ENCODE measurements at places on chromosomes 6 and 20.

DNA sequence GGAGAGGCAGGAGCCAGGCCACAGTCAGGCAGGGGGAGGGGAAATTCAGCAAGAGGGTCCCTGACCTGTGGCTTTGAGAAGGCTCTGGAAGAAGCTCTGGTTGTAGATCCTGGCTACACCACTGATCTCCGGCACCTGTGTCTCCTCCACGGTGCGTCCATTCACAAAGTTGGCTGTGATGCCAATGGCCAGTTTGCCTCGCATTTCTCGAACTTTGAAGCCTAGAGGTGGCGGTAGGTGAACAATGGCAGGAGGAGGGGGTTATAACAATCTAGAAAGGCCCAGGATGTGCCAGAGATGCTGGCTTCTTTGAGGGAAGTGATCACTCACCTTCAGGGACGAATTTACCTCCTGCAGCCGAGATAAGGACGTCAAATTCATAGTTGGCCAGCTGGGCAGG lies 3.4 kb downstream of the MICAL1 start:
- DNase-seq = no peak

DNA sequence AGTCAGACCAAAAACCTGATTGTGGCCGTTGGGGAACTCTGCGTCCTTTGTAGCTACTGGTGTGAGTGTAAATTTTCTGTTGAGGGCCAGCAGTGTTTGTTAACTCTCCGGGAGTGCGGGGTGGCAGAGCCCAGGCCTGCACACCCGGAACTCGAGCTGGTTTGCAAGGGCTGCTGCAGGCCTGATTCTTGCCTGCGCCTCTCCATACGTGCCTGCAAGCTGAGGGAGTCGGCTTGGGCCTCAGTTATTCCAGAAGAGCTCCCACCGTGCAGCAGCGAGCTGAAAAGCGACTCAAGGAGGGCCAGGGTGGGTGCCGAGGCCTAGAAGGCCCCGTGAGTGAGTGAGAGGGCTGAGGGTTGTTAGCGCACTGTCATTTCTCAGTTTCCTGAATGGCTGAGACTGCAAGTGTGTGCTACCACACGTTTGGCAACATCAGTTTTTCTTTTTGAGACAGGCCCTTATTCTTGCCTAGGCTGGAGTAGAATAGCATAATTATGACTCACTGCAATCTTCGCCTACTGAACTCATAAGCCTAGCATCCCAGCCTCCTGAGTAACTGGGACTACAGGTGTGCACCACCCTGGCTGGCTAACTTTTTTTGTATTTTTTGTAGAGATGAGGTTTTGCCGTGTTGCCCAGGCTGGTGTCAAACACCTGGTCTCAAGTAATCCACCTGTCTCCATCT lies 33.9 kb upstream of the KIF13A start:
- DNase-seq = no peak

DNA sequence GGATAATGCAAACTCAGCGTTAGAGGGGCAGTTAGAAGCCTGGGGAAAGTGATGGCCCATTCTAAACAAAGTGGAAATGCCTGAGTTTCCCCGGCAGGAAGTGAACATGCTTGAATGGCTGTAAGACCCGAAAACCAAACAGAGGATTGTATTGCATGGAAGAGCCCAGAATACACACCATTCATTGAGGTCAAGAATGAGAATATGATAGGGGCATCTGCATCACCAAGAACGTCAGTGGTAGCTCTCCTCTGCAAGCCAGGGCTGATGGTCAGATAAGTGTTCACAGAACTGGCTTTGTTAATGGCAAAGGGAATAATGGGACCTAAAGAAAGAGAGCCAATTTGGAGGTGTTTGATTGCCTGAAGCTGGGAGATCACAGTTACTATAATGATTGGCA lies 663.4 kb downstream of the KHDRBS2 start:
- DNase-seq = no peak

- DNase-seq = no peak
These were observed 326.6 kb upstream of the JAG1 start for GRCh38 chr20:11000416-11000815.

DNA sequence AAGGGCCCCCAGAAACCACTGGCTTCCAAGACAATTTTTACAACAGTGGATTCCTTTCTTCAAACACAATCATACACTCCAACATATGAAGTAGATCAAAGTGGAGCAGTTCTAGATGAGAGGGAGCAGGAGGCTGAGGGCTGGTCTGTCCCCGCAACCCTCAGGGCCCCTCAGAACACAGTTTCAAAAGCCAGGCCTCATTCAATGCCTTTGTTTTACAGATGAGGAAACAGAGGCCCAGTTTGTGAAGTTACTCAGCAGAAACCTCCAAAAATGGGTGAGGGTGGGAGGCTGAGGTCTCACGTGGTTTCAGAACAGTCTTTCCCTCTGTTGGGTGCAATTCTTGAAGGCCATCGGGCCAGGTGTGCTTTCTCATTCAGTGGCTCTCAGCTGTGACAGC lies 134.9 kb downstream of the SCML4 start:
- no peak for DNase-seq

DNA sequence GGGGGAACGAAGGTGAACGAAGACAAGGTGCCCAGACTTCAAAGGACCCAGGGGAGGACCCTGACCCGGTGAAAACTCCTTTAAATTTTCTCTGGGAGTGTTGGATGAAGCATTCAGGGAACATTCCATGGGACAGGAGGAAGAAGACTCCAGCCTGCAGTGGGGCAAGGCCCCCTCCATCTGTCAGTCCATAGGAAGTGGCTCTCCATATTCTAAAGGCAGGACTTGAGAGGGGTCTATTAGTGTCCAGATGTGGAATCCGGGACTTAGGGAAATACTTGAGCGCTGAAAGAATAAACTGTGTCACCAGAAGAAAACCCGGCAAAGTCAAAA lies 3.2 kb upstream of the BPIFA2 start:
- DNase-seq = no peak

DNA sequence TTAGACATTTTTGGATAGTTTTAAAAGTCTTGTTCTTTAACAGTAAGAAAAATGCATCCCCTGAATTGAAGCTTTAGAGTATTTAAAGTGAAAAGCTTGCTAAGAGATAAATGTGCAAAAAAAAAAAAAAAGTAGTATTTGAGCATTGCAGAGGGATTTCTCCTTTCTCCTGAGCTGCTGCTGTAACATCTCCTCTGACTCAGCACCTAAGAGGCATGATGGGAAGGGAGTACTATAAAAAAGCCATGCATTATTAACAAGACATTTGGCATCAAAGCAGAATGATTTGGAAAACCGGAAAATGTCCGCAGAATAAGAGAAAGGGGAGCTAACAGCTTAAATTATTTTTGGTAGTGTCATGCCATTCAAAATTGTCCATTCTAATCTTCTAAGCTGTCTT lies 27.9 kb downstream of the B4GALT5 start:
- no peak for DNase-seq

GRCh38 chr6:127162836-127163235 lies 44.4 kb downstream of the RSPO3 start:
- DNase-seq = no peak

DNA sequence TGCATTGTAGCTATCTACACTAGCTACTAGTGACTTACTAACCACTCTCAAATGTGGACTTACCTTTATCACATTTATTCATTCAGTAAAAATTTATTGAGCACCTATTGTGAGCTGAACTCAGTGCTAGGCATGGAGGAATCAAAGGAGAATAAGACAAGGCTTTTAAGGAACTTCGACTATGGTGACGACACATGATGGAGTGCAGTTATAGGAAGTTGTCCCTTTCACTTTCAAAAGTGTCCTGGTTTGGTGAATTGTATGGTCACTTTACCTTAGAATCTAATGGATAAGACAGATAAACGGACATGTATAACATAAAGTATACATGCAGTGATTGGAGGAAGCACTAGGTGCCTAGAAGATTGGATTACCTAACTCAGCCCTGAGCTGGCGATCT lies 4.3 kb downstream of the AKAP7 start:
- no peak for DNase-seq

GRCh38 chr6:119978274-119978889 lies 628.8 kb upstream of the MAN1A1 start:
- no peak for DNase-seq

DNA sequence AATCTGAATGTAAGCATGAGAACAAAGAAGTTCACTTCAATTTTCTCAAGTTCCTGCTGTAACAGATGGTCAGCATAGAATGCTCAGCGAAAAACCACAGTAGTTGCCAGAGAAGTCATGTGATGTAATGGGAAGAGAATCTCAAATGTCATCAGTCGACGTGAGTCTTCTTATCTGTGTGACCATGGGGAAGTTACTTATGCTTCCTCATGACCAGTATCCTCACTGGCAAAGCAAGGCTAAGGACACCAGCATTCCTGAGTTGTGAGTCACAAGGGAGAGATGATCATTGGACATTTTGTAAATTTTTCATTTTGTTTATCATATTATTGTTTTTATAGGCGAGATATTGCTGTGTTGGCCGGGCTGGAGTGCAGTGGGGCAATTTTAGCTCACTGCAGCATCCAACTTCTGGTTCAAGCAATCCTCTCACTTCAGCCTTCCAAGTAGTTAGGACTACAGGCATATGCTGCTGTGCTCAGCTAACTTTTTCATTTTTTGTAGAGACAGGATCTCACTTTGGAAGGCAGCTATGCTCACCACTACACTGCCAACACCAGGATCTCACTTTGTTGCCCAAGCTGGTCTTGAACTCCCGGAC lies 21.9 kb downstream of the SGK1 start:
- DNase-seq = no peak

- DNase-seq = no peak
These were observed 73.2 kb downstream of the INSM1 start for GRCh38 chr20:20440886-20441658.

GRCh38 chr6:32668226-32668747 lies 1.8 kb upstream of the HLA-DQB1 start:
- DNase-seq = peak; percentile 22

GRCh38 chr6:3471286-3471685 lies 14.4 kb upstream of the SLC22A23 start:
- DNase-seq = no peak

DNA sequence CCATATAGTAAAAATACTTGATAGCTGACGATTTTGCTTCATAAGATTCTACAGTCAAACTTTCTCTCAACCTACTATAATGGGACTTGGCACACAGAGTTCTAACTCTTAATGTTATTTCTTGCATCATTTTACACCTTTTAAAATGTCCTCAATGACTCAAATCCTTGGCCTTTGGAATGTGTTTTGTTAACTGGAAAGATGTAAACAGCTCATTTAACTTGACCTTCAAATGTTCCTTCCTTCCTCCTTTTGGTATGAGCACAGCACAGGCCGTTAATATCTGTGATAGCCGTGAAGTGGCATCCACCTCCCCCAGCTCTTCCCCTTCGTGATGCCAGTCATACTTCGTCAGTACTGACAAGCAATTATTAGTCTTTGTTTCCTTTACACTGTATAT lies 972.0 kb upstream of the CITED2 start:
- no peak for DNase-seq

- no peak for DNase-seq
These were observed 50.5 kb downstream of the FHL5 start for GRCh38 chr6:96613291-96613999.

DNA sequence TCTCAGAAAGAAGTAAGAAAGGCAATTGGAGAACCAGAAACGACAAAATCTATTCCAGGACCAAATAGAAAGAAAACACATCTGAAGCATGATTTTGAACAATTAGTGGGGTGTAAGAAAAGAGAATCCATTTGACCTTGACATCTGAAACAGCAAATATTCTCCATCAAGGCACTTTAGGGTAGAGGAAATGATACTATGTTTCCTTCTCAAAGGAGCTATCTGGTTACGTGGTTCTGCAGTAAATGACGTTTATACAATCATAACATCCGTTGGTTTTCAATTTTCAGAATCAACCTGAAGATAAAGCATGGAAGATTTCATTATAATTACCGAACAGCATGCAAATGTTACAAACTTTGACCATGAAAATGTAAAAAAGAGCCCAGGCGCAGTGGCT lies 8.2 kb upstream of the SIGLEC1 start:
- no peak for DNase-seq

DNA sequence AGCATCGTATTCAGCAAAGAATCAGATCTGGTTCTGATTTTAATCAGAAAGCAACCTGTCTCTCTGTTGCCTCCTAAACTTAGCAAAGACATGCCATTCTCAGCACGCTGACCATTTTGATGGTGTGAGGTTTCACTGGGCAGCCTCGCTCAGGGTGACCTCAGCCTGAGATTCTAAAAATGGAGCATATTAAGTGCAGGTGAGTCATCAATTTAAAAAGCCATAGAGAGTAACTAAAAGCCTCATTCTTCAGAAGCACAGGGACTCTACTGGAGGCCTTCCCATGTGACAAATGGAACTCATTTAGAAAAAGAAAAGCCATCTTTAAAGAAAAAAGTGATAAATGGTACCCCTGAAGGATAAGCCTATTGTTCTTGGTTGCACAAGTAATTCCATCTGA lies 91.3 kb downstream of the FILIP1 start:
- DNase-seq = no peak

DNA sequence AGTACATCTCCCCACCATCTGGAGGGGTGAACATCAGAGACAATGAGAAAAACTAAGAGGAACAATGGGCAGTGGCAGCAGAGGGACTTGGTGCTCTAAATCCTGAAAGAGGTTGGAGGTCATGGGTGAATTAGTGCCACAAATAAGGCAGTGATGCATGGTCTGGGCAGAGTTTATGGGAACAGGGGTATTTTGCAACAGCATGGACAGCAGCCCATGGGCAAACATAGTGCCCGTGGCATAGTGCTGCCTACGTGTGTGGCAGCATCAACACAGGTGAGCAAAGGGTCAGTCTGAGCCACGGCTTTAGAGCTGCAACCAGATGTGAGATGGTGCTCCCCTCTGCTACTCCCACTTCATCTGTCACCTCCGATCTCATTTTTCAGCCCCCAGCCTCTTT lies 459.1 kb upstream of the CITED2 start:
- no peak for DNase-seq

DNA sequence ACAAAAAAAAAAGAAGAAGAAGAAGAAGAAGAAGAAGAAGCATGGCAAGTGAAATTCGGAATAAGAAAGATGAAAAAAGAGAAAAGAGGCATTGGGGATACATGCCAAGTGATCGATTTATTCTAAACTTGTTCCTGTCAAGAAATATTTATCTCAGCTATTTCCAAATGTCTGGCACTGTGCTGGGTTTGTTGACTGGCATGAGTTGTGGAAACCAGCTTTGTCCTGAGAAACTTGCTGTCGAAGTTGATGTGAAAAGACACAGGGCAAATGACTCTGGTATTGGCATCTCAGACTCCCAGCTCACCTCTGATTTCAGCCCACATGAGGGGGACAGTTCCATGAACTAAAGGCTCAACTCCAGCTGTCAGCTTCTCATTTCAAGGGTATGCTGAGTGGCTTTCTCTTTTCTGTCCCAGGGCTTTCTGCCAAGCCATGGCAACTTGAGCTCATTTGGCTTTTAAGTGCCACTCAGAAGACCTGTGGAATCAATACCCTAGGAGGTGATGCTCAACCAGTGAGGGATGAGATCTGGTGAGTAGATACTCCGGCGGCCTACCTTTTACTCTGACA lies 253.3 kb upstream of the JAG1 start:
- DNase-seq = no peak

DNA sequence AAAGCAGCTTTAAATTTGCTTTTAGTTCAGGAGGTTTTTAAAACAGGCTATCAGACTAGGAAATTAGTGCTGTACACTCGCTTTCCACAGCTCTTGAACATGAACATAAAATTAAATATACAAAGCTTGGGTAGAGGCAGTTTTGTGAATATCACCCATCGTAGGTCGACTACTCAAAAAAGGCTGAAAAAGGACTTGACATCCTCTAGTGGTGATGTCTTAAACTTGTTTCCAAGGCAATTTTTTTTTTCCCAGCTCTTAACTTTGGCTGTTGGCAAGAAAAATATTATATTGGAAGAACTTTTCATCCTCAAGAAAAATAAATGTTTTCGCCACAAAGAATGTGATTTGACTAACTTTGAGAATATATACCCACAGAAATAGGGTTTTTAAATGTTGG lies 2.9 kb downstream of the MAP7 start:
- DNase-seq = no peak

- DNase-seq = no peak
These were observed 12.1 kb downstream of the CEP85L start for GRCh38 chr6:118639054-118639964.

Data from stimulated activated CD4-positive, alpha-beta T cell treated with anti-CD3 and anti-CD28 coated beads, TNF-alpha, amount 100 ng/mL, for 1 hour (primary cell).